Activated CD4-positive, alpha-beta T cell treated with anti-CD3 and anti-CD28 coated beads, Interleukin-2, amount 10 ng/mL, durations not matched to agents 24 days and 14 days (primary cell): ENCODE measurements at places on chromosomes 11 and 22. TPM values are rescaled to one million over a fixed set of nuclear protein-coding genes. Genes with fewer than 3 reads are reported as not detected.

GRCh38 chr11:67542169-67542568, 18.9 kb upstream of the CABP2 start:
- H3K27ac ChIP-seq, result no peak overlapping the region
- no peak overlapping the region for H3K4me3 ChIP-seq

- H3K4me3 ChIP-seq, result no peak overlapping the region
- no peaks in the 10 kb centered on the region for H3K27me3 ChIP-seq
- H3K4me1 ChIP-seq, result peaks cover 5% of the 10 kb centered on the region
- DNase-seq, result peak; percentile 53
- H3K27ac ChIP-seq, result no peak overlapping the region
- no peaks in the 10 kb centered on the region for H3K36me3 ChIP-seq
Measured at GRCh38 chr11:1938343-1939005, 8.7 kb upstream of the MRPL23 start.

GRCh38 chr11:44711113-44711786, 15.5 kb upstream of the TSPAN18 start:
- H3K27me3 ChIP-seq, result peaks cover 15% of the 10 kb centered on the region
- no peak overlapping the region for H3K4me3 ChIP-seq
- no peaks in the 10 kb centered on the region for H3K36me3 ChIP-seq

- H3K36me3 ChIP-seq, result peaks cover 43% of the 10 kb centered on the region
- peaks cover 40% of the 10 kb centered on the region for H3K4me1 ChIP-seq
- H3K27me3 ChIP-seq, result no peaks in the 10 kb centered on the region
- H3K4me3 ChIP-seq, result no peak overlapping the region
- DNase-seq, result no peak
Measured at GRCh38 chr11:34064291-34064690, 12.8 kb downstream of the CAPRIN1 start.

GRCh38 chr11:125452125-125452470, 44.0 kb downstream of the FEZ1 start:
- no peaks in the 10 kb centered on the region for H3K4me1 ChIP-seq
- no peaks in the 10 kb centered on the region for H3K36me3 ChIP-seq
- no peak overlapping the region for H3K4me3 ChIP-seq

- H3K4me1 ChIP-seq, result no peaks in the 10 kb centered on the region
- H3K27ac ChIP-seq, result no peak overlapping the region
- no peak for DNase-seq
- no peaks in the 10 kb centered on the region for H3K27me3 ChIP-seq
- H3K36me3 ChIP-seq, result peaks cover 41% of the 10 kb centered on the region
Measured at GRCh38 chr11:44125598-44125997, 30.1 kb downstream of the EXT2 start.

GRCh38 chr11:13242564-13242963, 35.0 kb upstream of the BMAL1 start:
- DNase-seq, result no peak
- no peaks in the 10 kb centered on the region for H3K36me3 ChIP-seq
- no peak overlapping the region for H3K27ac ChIP-seq
- H3K4me3 ChIP-seq, result no peak overlapping the region

- H3K27ac ChIP-seq, result no peak overlapping the region
- no peaks in the 10 kb centered on the region for H3K4me1 ChIP-seq
- DNase-seq, result no peak
- H3K4me3 ChIP-seq, result no peak overlapping the region
Measured at GRCh38 chr22:25347752-25348102, 128.3 kb downstream of the CRYBB2 start.

GRCh38 chr22:41775976-41776375, 24.5 kb upstream of the CCDC134 start:
- H3K4me3 ChIP-seq, result no peak overlapping the region
- H3K36me3 ChIP-seq, result no peaks in the 10 kb centered on the region
- peaks cover 21% of the 10 kb centered on the region for H3K4me1 ChIP-seq
- DNase-seq, result no peak

GRCh38 chr11:120142441-120143100, 4.7 kb upstream of the TRIM29 start:
- no peaks in the 10 kb centered on the region for H3K36me3 ChIP-seq
- H3K4me3 ChIP-seq, result no peak overlapping the region
- H3K4me1 ChIP-seq, result no peaks in the 10 kb centered on the region
- peaks cover 11% of the 10 kb centered on the region for H3K27me3 ChIP-seq
- no peak for DNase-seq

DNA sequence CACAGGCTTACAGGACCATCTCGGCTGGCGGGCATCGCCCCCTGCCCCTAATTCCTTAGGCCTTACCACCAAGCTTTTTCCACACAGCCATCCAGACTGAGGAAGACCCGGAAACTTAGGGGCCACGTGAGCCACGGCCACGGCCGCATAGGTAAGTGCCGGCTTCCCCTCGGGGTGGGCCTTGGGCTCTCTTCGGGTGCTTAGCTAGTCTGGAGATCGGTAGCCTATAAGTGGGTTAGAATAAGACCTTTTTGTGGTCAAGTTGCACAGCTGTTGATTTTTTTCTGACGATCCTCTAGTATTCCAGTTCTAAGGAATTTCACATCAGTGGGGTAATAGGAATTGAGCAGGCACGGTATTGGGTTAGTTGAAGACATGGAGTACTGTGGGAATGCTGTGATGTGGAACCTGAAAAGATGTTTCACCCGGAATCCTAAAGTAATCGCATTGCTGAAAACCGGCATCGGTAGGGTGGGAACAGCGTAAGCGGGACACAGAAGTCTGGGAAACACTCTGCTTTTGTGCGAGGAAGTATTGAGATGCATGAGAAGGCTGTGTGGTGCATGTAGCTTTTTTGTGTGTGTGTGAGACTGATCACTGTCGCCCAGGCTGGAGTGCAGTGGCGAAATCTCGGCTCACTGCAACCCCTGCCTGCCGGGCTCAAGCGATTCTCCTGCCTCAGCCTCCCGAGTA, 669 bp downstream of the RPL27A start:
- H3K4me3 ChIP-seq, result peak overlapping the region; percentile 97
- DNase-seq, result no peak
- peaks cover 66% of the 10 kb centered on the region for H3K36me3 ChIP-seq
- peaks cover 34% of the 10 kb centered on the region for H3K4me1 ChIP-seq
- H3K27ac ChIP-seq, result peak overlapping the region; percentile 95
- no peaks in the 10 kb centered on the region for H3K27me3 ChIP-seq

OOSP2 gene
- total RNA-seq, result not detected in 2 replicates

ZBED4 gene
- total RNA-seq, result 18.2 and 19.8 TPM in 2 replicates

ZNF214 gene
- total RNA-seq, result not detected in 2 replicates

CREB3L1 gene
- total RNA-seq, result 0.09 and 0.17 TPM in 2 replicates
